ENCODE measurements at places on chromosomes 11 and 22. TPM values are rescaled to one million over a fixed set of nuclear protein-coding genes. Genes with fewer than 3 reads are reported as not detected.

The SLC22A8 gene
- not detected for total RNA-seq

The MUC15 gene
- 2.5 TPM for total RNA-seq

The NCAPD3 gene
- 7.2 TPM for total RNA-seq

The CRELD2 gene
- 51.0 TPM for total RNA-seq

The CECR2 gene
- total RNA-seq, result 4.4 TPM

The OR5P2 gene
- not detected for total RNA-seq

GRCh38 chr22:35524966-35525686, 15.5 kb upstream of the RASD2 start:
- H3K4me3 ChIP-seq, result no peak overlapping the region
- no peak overlapping the region for H3K27ac ChIP-seq
- no peaks in the 10 kb centered on the region for H3K27me3 ChIP-seq
- no peaks in the 10 kb centered on the region for H3K36me3 ChIP-seq
- no peak for DNase-seq
- H3K4me1 ChIP-seq, result no peaks in the 10 kb centered on the region

The SLC35F2 gene
- 4.3 TPM for total RNA-seq

DNA sequence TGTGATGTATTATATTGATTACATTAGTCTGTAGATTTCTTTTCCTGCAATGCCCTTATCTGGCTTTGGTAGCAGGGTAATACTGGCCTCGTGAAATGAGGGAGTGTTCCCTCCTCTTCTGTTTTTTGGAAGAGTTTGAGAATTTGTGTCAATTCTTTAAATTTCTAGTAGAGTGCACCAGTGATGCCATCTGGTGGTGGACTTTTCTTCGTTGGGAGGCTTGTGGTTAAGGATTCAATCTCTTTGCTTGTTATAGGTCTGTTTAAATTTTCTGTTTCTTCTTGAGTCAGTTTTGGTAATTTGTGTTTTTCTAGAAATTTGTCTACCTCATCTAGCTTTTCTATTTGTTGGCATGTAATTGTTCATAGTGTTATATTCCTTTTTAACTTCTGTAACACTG, 18.9 kb downstream of the SHANK3 start:
- H3K27me3 ChIP-seq, result no peaks in the 10 kb centered on the region
- H3K4me3 ChIP-seq, result no peak overlapping the region
- no peak for DNase-seq
- H3K4me1 ChIP-seq, result no peaks in the 10 kb centered on the region

DNA sequence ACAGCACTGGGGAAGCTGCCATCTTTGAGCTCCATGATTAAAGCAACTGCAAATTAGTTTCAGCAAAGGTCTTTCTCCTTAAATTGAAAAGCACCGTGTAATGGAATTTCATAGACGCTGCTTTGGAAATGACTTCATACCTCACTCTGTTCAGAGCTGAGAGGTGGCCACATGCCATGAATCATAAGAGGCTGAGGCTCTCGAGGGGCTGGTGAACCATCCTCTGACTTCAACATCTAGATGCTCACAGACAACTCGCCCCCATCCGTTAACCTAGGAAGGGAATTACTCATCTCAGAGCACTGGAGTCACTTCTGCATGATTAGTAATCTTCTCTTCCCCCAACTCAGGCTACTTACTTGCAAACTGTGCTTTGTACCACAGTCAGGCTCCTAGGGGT, 122.3 kb downstream of the RCN1 start:
- no peaks in the 10 kb centered on the region for H3K36me3 ChIP-seq
- H3K27ac ChIP-seq, result no peak overlapping the region
- H3K27me3 ChIP-seq, result no peaks in the 10 kb centered on the region
- no peak overlapping the region for H3K4me3 ChIP-seq

DNA sequence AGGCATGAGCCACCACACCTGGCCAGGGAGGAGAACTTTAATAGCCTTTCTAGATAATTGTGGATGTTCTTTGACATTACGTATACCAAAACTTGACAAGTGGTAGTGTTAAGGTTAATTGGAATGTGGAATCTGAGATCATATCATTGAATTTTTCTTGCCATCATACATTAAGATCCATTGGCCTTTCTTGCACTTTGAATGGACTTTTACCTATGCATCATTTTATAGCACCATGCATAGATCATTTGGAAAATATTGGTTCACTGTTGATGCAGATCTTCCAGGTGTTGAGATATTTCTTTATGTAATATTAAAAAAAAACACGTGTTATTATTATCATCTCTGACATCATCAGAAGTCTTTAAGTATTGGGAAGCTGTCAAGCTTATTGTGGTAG, 36.5 kb downstream of the ACER3 start:
- H3K4me1 ChIP-seq, result no peaks in the 10 kb centered on the region
- H3K36me3 ChIP-seq, result no peaks in the 10 kb centered on the region
- no peak overlapping the region for H3K4me3 ChIP-seq
- no peaks in the 10 kb centered on the region for H3K27me3 ChIP-seq
- no peak for DNase-seq

GRCh38 chr11:111532365-111532709, 8.2 kb upstream of the LAYN start:
- H3K36me3 ChIP-seq, result no peaks in the 10 kb centered on the region
- H3K27me3 ChIP-seq, result no peaks in the 10 kb centered on the region
- no peak overlapping the region for H3K27ac ChIP-seq
- DNase-seq, result no peak
- no peak overlapping the region for H3K4me3 ChIP-seq

DNA sequence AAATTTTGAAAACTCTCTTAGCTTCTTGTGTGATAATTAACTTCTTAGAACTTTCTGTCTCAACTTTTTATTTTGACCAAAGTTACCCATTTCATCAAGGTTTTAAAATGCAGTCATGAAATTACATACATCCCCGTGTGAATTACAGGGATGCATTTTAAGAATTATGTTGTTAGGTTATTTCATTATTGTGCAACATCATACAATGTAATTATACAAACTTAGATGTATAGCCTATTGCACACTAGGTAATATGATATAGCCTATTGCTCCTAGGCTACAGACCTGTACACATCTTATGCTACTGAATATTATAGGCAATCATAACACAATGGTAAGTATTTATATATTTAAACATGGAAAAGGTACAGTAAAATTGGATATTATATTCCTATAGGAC, 228.1 kb upstream of the C11orf87 start:
- no peaks in the 10 kb centered on the region for H3K27me3 ChIP-seq
- no peaks in the 10 kb centered on the region for H3K36me3 ChIP-seq
- no peak for DNase-seq
- no peak overlapping the region for H3K4me3 ChIP-seq
- no peak overlapping the region for H3K27ac ChIP-seq

DNA sequence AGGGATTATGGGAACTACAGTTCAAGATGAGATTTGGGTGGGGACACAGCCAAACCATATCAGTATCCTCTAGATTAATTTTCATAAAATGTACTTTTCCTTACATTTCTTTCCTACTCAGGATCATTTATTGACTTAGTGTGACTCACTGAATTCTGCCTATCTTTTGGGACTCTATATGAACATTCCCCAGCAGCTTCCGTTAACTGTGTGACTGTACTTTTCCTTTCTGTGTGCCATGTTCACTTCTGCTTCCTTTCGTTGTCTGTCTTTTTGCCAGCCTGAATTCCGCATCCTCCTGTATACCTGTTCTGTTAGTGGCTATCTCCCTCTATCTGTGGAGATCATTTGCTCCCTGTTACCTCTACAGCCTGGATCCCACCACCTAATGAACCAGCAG, 48.8 kb downstream of the SPECC1L start:
- no peak for DNase-seq
- peaks cover 29% of the 10 kb centered on the region for H3K36me3 ChIP-seq
- no peaks in the 10 kb centered on the region for H3K27me3 ChIP-seq
- peaks cover 20% of the 10 kb centered on the region for H3K4me1 ChIP-seq

DNA sequence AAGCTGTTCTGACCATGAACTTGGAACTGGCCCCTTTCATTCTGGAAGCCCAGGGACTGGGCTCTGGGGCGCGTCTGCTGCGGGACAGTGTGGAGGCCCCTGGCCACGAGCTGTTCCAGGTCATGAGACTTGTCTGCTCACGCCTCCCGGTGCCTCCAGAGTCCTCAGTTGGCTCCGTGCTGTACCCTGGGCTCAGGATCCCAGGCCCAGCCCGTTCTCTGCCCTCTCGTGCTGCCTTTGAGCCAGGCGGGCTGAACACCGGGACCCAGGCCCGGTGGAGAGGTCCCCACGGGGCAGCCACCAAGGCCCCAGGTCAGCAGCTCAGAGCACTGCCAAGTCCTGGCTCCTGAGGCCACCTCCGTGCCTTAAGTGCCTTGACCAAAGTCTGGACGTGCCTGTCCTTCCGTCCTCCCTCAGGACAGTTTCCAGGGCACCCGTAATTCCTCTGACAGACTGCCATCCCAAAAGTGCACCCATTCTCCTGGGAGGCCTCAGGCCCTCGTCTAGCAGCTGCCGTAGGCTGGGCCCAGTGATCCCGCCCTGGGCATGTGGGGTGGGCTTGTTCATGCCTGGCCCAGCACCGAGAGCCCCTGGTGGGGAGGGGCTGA, 36.3 kb upstream of the PPARA start:
- peak; percentile 11 for DNase-seq
- H3K36me3 ChIP-seq, result peaks cover 39% of the 10 kb centered on the region
- no peak overlapping the region for H3K4me3 ChIP-seq
- H3K4me1 ChIP-seq, result peaks cover 12% of the 10 kb centered on the region
- H3K27me3 ChIP-seq, result no peaks in the 10 kb centered on the region
- H3K27ac ChIP-seq, result peak overlapping the region; percentile 41

DNA sequence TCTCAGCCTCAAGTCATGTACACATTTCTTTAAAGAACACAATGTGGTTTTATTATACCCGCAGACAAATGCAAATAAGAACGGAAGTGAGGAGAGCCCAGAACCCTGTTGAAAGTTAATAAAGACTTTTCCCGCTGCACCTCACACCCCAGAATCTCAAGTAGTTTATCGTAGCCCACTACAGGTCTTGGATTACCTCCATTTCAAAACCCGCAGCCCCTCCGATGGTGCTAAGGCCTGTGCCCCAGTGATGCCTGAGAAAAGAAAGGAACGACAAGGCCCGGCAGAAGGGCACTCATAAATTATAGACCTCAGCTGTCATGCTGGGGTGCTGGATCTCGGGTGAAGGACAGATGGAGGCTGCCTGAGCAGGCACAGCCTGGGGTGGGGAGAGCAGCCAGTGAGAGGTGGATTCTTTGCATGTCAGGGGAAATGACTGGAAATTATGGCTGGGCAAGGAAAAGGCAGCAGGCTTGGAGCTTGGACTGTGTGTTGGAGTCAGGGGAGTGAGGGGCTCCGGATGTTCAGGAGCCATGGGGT, 354.1 kb downstream of the NTM start:
- H3K4me3 ChIP-seq, result no peak overlapping the region
- no peaks in the 10 kb centered on the region for H3K4me1 ChIP-seq
- H3K27ac ChIP-seq, result no peak overlapping the region
- H3K27me3 ChIP-seq, result no peaks in the 10 kb centered on the region
- no peaks in the 10 kb centered on the region for H3K36me3 ChIP-seq

- no peak for DNase-seq
- H3K27me3 ChIP-seq, result no peaks in the 10 kb centered on the region
- no peak overlapping the region for H3K4me3 ChIP-seq
- H3K36me3 ChIP-seq, result no peaks in the 10 kb centered on the region
- H3K27ac ChIP-seq, result no peak overlapping the region
- no peaks in the 10 kb centered on the region for H3K4me1 ChIP-seq
Measured at GRCh38 chr11:69076129-69076791, 27.5 kb downstream of the TPCN2 start.

- no peaks in the 10 kb centered on the region for H3K36me3 ChIP-seq
- H3K27me3 ChIP-seq, result no peaks in the 10 kb centered on the region
- H3K4me3 ChIP-seq, result no peak overlapping the region
- H3K27ac ChIP-seq, result no peak overlapping the region
Measured at GRCh38 chr22:48313175-48313830, 1514.4 kb downstream of the BRD1 start.

- H3K4me3 ChIP-seq, result no peak overlapping the region
- H3K4me1 ChIP-seq, result no peaks in the 10 kb centered on the region
- DNase-seq, result no peak
- H3K27ac ChIP-seq, result no peak overlapping the region
- no peaks in the 10 kb centered on the region for H3K27me3 ChIP-seq
- H3K36me3 ChIP-seq, result no peaks in the 10 kb centered on the region
Measured at GRCh38 chr11:22234743-22235142, 41.9 kb downstream of the ANO5 start.

DNA sequence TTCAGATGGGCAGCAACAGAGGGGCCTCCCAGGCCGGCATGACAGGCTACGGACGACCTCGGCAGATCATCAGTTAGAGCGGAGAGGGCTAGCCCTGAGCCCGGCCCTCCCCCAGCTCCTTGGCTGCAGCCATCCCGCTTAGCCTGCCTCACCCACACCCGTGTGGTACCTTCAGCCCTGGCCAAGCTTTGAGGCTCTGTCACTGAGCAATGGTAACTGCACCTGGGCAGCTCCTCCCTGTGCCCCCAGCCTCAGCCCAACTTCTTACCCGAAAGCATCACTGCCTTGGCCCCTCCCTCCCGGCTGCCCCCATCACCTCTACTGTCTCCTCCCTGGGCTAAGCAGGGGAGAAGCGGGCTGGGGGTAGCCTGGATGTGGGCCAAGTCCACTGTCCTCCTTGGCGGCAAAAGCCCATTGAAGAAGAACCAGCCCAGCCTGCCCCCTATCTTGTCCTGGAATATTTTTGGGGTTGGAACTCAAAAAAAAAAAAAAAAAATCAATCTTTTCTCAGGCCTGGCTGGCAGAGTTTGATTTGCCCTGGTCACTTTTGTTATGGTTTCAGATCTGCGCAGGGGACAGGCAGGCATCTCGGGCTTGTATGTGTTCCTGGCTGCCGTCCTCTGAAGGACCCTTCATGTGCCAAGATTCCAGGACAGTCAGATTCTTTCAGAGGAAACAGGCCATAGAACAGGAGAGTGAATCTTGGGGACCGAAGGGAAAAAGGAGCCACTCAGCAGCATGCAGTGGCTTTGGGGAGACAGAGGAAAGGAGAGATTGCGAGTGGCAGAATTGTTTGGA, 5.3 kb downstream of the TAGLN start:
- H3K4me3 ChIP-seq, result no peak overlapping the region
- no peaks in the 10 kb centered on the region for H3K36me3 ChIP-seq
- no peaks in the 10 kb centered on the region for H3K4me1 ChIP-seq
- H3K27me3 ChIP-seq, result no peaks in the 10 kb centered on the region

GRCh38 chr11:103851166-103851651, 185.2 kb upstream of the DDI1 start:
- peaks cover 14% of the 10 kb centered on the region for H3K4me1 ChIP-seq
- no peaks in the 10 kb centered on the region for H3K27me3 ChIP-seq
- peak; percentile 26 for DNase-seq
- H3K4me3 ChIP-seq, result no peak overlapping the region
- no peaks in the 10 kb centered on the region for H3K36me3 ChIP-seq
